Neural crest cell (in vitro differentiated cells): ENCODE measurements at places on chromosomes 16 and 17. TPM values are rescaled to one million over a fixed set of nuclear protein-coding genes. Genes with fewer than 3 reads are reported as not detected.

PRSS21 gene
- not detected in 2 replicates for total RNA-seq

GP1BA gene
- total RNA-seq, result not detected in 2 replicates

SEBOX gene
- total RNA-seq, result not detected in 2 replicates

DNA sequence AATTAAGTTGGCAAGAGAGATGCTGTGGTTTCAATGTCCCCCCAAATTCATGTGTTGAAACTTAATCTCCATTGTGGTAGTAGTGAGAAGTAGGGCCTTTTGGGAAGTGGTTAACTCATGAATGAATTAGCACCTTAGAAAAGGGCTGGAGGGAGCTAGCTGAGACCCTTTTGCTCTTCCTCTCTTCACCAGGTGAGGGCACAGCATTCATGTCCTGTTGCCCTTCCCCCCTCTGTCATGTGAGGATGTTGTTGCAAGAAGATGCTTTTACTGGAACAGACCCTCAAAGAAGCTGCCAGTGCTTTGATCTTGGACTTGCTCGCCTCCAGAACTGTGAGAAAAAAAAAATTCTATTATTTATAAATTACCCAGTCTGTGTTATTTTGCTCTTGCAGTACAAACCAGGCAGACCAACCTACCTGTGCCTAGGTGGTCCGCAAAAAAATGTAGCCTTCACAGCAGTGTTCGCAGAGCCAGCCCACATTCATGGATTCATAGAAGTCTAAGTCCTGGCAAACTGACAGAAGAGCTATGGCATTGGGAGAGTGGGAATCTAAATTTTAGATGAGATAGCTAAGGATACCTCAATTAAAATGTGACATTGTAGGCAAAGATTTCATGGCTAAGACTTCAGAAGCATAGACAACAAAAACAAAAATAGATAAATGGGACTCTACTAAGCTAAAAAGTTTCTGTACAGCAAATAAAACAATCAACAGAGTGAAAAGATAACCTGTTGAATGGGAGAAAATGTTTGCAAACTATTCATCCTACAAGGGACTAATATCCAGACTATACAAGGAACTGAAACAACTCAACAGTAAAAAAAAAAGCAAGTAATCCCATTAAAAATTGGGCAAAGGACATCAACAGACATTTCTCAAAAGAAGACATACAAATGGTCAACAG lies 32.0 kb upstream of the ABCA5 start:
- no peak overlapping the region for H3K27ac ChIP-seq
- no peak for DNase-seq
- H3K4me1 ChIP-seq, result no peaks in the 10 kb centered on the region
- H3K27me3 ChIP-seq, result no peaks in the 10 kb centered on the region

DNA sequence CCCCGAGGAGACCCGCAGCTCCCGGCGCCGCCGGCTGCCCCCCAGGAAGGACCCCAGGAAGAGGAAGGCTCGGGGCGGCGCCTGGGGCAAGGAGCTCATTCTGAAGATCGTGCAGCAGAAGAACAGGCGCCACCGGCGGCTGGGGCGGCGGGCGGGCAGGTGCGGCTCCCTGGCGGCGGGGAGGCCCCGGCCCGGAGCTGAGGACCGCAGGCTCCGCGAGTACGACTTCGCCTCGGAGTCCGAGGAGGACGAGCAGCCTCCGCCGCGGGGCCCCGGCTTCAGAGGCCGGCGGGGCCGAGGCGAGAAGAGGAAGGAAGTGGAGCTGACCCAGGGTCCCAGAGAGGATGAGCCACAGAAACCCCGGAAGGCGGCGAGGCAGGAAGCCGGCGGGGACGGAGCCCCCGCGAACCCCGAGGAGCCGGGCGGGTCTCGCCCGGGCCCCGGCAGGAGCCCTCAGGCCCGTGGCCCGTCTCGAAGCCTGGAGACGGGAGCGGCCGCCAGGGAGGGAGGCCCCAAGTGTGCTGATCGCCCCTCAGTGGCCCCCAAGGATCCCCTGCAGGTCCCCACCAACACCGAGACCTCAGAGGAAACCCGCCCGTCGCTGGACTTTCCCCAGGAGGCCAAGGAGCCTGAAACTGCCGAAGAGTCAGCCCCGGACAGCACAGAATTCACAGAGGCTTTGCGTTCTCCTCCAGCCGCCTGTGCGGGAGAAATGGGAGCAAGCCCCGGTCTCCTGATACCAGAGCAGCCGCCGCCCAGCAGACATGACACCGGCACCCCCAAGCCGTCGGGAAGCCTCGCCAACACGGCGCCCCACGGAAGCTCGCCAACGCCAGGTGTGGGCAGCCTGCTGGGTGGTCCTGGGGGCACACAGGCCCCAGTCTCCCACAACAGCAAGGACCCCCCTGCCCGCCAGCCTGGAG lies 22.3 kb upstream of the ZFPM1 start:
- no peak overlapping the region for H3K4me3 ChIP-seq
- H3K36me3 ChIP-seq, result no peaks in the 10 kb centered on the region
- DNase-seq, result no peak
- no peak overlapping the region for H3K27ac ChIP-seq
- H3K4me1 ChIP-seq, result no peaks in the 10 kb centered on the region

DNA sequence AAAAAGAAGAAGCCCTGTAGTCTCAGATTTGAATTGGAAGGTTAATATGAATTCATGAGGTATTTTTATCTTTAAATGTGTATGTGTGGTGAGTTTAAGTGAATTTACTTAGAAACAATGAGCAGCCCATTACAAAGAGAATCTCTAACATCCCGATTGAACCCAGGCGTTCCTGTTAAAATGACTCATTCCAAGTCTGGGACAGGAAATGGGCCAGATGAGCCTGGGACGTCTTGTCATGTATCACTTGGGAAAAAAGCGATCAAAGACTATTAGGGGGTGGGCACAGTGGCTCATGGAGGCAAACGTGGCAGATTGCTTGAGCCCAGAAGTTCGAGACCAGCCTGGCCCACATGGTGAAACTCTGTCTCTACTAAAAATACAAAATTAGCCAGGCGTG lies 81.6 kb downstream of the SEC14L1 start:
- peaks cover 8% of the 10 kb centered on the region for H3K36me3 ChIP-seq
- H3K27ac ChIP-seq, result no peak overlapping the region
- DNase-seq, result no peak
- H3K4me3 ChIP-seq, result no peak overlapping the region

DNA sequence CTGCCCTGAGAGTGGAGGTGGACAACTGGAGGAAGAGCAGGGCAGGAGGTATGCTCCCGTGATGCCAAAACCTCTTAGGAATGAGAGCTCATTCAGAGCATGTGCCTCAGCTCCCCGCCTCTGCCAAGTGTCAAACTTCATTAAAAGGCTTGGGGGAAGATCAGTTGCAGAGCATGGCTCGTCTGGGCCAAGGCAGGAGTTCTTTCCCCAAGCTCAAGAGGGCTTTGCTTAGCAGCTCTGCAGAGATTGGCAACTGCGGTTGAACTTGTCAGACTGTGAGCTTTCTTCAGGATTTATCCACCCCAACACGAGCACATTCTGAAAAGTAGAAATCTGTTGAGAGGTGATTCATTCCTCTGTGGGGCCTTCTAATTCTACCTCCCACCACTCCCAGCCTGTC lies 248.1 kb downstream of the HS3ST3A1 start:
- no peaks in the 10 kb centered on the region for H3K27me3 ChIP-seq
- H3K27ac ChIP-seq, result no peak overlapping the region
- no peaks in the 10 kb centered on the region for H3K4me1 ChIP-seq
- H3K4me3 ChIP-seq, result no peak overlapping the region

DNA sequence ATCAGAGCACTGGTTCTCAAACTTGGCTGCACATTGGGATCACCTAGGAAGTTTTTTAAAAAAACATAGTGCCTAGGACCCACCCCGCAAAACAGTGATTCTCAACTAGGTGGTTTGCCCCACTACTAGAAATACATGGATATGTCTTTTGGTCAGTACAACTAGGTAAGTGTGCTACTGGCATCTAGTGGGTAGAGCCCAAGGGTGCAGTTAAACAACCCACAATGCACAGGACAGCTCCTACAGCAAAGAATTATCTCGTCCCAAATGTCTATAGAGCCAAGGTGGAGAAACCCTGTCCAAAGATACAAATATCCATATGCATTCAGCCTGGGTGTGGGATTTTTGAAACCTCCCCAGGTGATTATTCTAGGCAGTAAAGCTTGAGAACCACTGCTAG lies 11.8 kb upstream of the ZNF19 start:
- no peak for DNase-seq
- H3K27ac ChIP-seq, result no peak overlapping the region
- no peak overlapping the region for H3K4me3 ChIP-seq
- peaks cover 41% of the 10 kb centered on the region for H3K27me3 ChIP-seq
- H3K4me1 ChIP-seq, result peaks cover 7% of the 10 kb centered on the region
- H3K36me3 ChIP-seq, result no peaks in the 10 kb centered on the region

DNA sequence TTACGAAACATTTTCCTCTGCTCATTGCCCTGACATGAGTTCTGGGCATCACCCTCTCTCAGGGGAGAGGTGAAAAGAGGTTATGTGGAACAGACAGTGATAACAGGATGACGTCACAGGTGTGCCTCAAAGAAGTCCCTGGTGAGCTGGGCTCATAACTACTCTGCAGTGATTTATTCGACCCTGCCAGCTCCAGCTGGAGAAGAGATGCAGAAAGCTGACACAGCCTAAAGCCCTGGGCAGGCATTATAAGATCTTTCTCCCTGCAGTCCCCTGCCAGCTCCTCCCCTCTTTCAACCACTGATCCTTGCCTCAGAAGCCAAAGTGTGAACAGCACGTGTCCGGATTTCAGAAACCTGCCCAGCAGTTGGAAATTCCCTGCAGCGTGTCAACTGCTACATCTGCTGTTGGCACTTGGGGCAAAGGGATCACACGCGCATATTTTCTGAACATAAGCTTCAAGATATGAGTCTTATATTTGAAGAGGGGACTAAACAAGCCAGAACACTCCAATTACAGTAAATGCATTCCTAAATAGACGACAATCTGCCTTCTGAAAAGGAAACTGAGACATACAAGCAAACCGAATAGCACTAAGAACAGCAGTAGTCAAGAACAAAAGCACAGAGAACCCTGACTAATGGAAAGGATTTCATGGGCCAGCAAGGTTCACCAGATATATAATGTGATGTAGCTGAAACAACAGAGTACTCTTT lies 80.5 kb downstream of the SMG6 start:
- H3K27me3 ChIP-seq, result no peaks in the 10 kb centered on the region
- peaks cover 10% of the 10 kb centered on the region for H3K36me3 ChIP-seq
- DNase-seq, result no peak
- H3K4me3 ChIP-seq, result no peak overlapping the region

DNA sequence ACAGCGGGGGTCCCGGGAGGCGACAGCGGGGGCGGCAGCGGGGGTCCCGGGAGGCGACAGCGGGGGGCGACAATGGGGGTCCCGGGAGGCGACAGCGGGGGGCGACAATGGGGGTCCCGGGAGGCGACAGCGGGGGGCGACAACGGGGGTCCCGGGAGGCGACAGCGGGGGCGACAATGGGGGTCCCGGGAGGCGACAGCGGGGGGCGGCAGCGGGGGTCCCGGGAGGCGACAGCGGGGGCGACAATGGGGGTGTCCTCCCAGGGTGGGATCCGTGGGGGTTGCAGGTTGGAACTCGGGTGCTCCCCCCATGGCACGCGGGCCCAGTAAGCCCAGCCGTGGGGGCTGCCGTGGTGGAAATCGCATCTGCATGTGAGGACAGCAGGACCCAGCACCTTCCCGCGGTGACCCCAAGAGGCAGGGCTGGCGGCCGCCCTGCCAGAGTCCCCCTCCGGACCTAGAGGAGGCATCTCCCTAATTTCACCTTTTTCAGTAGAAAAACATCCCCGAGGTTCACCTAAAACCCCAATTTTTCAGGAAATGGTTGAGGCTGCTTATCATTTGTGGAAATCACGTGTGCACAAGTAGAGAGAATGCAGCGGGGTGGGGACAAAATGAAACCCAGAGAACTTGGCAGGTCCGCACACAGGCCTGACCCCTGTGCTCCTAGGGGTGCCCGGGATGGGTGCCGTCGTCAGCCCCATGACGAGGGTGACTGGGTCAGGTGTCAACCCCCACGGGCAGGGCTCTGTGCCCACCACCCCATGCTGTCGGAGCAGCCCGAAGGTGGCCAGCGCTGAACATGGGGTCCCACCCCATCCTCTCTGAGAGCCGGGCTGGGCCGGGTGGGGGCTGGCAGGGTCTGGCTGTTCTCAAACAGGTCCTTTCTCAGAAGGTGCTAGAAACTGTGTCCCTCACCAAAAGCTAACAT lies 10.5 kb upstream of the METRNL start:
- no peak overlapping the region for H3K27ac ChIP-seq
- H3K36me3 ChIP-seq, result no peaks in the 10 kb centered on the region
- H3K27me3 ChIP-seq, result no peaks in the 10 kb centered on the region
- no peak for DNase-seq
